Iris pigment epithelial cell (primary cell): ENCODE measurements at places on chromosomes 4 and X.

GRCh38 chr4:128770807-128771206 lies 38.7 kb upstream of the JADE1 start:
- DNase-seq = no peak

GRCh38 chrX:46152756-46153155 lies 392.5 kb downstream of the ZNF674 start:
- no peak for DNase-seq

GRCh38 chr4:1208970-1209704 lies 36.8 kb upstream of the SPON2 start:
- peak; percentile 61 for DNase-seq

DNA sequence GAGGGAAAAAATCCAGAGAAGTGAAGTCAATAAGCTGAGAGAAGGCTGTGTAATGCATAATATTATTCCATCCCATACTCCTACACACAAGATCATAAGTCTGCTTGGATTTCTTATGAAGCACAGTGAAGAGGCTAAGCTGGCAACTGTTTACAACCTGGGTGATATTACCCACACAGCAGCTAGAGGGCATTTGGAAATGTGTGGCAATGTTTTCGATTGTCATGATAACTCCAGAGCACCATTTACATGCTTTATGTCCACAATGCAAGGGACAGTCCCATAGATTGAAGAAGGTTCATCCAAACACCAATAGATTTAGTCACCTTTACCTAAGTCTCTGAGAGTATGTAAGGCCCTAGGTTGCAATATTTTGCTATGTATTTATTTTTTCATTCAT lies 412.2 kb downstream of the PPP3CA start:
- DNase-seq = peak; percentile 10

DNA sequence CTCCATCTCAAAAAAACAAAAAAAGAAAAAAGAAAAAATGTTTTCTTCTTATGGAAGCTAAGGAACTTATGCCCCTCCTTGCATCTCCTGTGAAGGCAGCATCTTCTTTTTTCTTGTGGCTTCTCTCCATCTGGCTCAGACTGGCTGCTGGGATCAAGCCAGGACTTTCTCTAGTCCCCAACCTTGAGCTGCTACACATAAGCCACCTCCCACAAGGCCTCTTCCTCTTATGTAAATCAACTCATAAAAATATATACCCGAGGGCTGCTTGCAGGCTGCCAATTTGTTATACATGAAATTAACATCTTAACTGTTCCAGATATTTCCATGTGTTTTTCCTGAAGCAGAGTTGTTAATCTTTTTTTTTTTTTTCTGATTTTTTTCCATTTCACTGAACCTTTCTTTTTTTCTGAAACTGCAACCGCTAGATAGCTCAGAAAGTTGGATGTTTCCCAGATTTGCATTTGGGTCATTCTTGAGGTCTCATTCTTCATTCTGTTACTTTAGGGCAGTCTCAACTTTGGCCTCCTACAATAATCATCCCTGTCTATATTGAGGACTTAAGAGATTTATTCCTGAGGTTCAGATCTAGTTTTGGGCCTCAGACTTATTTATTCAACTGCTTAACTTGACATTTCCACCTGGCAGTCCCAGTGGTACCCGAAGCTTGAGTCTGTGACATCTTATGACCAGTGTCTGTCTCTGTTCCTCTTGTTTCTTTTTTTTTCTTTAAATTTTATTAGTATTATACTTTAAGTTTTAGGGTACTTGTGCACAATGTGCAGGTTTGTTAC lies 10.3 kb downstream of the SNX25 start:
- peak; percentile 75 for DNase-seq

- peak; percentile 42 for DNase-seq
Observed at GRCh38 chrX:37825215-37825842, 22.0 kb downstream of the DYNLT3 start.

GRCh38 chr4:107824350-107825071 lies at the start of gene SGMS2:
Gene SGMS2, plus strand, starts transcription at chr4:107824932. Its CDS starts 70,622 bp downstream, at chr4:107895554.
- peak; percentile 91 for DNase-seq

DNA sequence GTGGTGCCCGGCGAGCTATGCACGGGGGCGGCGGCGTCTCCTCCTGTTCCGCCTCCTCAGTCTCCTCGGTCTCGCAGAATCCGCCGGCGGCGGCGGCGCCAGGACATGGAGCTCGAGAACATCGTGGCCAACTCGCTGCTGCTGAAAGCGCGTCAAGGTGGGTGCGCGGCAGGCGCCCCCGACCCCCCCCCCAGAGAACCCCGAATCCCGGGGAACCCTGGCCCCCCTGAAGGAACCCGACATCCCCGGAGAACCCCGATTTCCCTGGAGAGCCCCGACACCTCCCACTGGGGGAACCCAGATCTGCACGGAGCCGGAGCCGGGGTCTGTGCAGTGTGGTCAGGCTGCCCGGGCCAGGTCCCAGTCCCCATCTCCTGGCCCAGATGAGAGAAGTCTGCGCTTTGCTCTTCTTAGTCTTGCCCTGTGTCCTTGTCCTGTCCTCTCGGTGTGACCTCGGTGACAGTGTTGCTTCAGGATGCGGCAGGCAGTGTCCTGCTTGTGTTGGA lies 648 bp downstream of the GRK4 start:
- DNase-seq = peak; percentile 60

GRCh38 chr4:140223056-140223810 lies 69.2 kb upstream of the MAML3 start:
- DNase-seq = peak; percentile 76

GRCh38 chrX:16814597-16814996 lies 28.3 kb downstream of the TXLNG start:
- DNase-seq = no peak

DNA sequence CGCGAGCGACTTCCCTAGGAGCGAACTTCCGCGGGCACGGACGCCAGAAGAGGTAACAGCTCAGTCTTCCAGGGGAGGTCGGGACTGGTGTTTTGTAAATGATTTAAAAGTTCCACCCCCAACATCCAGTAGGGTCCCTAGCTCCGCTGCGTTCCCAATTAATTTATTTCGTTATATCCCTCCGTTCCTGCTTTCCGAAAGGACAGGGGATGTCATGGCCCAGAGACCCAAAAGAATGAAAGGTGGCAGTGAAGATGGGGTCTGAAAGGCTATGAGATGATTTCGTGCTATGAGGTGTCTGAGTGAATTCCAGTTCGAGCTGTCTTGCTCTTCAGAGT lies 373 bp upstream of the SMIM43 start:
- no peak for DNase-seq

DNA sequence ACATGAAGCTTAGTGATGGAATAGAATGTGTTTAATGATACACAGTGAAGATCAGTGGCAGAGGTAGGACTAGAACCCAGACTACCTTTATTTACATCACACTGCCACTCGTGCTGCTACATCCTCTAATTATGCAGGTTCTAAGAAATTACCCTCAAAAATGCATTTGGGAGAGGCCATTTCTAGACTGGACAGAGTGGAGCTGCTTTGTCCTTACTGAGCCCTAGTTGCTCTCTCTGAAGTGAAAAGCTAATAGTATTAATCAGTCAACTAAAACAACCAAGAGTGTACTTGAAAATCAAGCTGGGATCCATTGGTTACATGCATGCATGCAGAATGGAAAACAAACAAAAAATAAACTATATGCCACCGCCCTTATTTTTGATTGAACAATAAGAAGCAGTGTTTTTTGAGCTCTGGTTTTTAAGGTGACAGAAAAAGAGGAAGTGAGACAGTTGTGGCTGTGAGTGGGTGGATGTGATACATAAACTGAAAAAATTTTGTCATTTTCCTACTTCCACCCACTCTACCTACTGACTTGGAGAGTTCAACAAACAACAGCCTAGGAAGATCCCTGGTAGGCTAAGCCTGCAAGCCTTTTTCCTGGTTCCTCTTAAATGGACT lies 6.8 kb upstream of the VSIG4 start:
- no peak for DNase-seq

GRCh38 chr4:17807446-17807845 lies 3.1 kb downstream of the DCAF16 start:
- DNase-seq = peak; percentile 30

DNA sequence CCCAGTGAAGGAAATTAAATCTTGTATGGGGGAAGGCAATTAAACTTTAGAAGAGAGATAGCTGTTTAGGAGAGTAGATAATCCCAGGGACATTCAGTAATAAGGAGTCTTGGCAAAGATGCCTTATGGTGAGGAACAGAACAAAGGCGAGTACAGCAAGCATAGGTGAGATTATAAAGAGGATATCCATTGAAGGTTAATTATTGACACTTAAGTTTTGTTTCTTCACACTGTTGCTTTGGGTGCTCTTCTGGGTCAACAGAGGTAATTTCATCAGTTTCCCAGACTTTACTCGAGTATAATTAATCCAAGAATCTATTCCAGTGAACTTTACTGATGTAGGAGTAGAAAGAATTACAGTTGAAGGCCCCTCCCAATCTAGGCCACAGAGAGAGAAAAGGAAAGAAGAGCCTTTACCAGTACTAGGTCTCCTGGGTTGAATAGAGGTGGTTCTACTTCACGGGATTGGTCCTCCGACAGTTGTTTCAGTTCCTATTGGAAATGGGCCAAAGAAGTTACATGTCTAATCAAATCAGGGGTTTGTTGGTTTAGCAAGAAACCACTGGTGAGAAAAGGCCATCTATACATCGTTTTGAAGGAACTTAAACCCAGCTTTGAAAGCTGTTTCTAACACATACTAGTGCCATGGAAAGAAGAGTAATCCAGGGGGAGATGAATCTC lies 27.2 kb downstream of the EPGN start:
- DNase-seq = no peak

DNA sequence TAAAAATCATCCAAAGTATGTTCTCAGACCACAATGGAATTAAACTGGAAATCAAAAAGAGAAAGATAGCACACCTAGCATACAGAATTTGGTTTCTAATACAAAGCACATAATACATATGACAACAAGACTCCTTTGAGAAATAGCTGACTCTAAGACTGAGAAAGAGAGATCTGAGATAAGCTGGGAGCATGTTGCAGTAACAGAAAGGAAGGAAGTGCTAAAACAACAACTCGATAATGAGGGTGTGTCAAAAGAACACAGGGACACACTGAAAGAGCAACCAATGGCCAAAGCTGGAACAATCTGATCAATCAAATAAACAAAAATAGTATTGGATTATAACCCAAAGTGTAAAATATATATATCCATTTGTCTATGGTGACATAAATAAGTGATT lies 586.6 kb downstream of the C4orf33 start:
- no peak for DNase-seq

GRCh38 chr4:110597582-110597981 lies 25.3 kb downstream of the PITX2 start:
- DNase-seq = no peak

- no peak for DNase-seq
Observed at GRCh38 chrX:51484616-51485015, 11.8 kb downstream of the NUDT11 start.

GRCh38 chr4:70589785-70590184 lies 2.3 kb upstream of the AMBN start:
- DNase-seq = no peak

- peak; percentile 71 for DNase-seq
Observed at GRCh38 chrX:101429934-101430333, 21.9 kb downstream of the HNRNPH2 start.

- peak; percentile 9 for DNase-seq
Observed at GRCh38 chr4:169899295-169899694, 126.9 kb downstream of the MFAP3L start.

DNA sequence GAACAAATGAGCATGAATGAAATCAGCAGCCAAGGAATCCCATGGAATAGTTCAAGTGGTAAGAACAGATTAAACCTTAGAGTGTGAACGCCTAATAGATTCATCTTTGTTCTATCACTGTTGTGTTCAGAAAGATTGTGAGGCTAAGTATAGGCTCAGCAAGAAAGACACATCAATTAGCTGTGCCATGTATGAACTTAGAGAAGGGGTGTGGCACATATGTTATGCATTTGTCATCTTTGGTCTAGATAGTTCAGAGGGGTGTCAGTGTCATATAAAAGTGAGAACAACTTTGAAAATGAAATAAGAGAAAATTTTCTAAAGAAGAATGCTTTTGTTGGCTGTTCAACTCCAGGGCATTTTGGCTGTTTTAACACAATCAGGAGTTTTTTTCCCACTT lies 9.4 kb downstream of the DAPP1 start:
- no peak for DNase-seq

DNA sequence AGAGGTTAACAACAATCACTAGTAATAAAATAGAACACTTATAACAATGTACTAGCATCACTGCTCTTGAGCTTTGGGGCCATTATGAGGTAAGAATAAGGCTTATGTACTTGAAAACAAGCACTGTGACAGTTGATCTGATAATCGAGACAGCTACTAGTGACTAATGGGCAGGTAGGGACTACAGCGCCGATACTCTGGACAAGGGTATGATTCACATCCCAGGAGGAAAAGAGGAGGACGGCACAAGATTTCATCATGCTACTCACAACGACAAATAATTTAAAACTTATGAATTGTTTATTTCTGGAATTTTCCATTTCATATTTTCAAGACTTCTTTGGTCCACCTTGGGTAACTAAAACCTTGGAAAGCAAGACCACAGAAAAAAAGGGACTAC lies 62.3 kb downstream of the FAM184B start:
- DNase-seq = no peak

DNA sequence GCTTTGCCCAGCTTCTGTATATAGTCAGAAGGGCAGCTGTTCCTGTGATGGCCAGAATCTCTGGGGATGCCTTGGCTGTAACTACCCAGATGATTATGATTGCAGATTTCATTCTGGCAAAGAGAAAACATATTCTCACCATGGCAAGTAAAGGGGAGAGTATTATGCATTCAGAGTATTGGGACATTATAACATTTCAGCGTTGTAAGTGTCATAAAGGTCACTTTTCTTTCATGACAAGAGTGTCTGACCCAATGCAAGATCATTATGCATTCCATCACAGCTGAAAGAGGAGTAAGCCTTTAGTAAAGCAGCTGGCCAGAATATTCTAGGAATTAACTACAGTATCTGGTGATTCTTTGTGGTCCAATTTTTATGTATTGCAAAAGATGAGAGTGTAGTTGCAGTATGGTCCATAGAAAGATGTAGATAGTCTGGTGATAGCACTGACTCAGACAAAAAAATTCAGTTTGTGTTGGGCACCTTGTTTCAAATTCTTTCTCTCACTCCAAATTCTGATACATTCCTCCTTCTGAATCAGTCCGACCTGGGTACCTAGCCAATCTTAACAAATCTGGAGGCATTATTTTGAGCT lies 2366.3 kb downstream of the PCDH7 start:
- no peak for DNase-seq

DNA sequence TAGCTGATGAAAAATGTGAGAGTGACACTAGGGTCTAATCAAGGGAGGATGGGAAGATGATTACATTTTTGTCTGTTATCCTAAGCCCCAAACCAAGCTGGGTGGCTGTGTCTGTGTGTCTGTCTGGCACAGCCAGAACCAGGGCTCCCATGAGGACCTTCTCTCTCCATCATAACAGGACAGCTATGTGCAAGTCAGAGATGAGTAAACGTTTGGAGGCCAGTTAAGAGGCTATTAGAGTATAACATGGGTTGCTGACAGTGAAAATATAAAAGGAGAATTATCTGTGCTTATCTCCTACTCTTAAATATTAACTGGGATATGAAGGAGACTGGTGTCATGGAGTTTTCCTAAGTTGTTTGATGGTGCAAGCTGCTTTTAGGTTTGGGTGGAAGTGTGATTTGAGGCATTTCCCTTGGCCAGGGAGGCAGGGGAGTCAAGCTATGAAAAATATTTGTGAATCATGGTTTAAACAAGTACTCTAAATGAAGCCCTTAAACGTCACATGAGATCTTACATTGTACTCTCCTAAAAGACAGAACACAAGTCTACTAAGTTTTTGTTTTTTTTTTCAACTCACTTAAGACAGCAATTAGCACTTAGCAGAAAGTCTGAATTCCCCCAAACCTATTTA lies 156.2 kb downstream of the ENOX2 start:
- no peak for DNase-seq
